ENCODE measurements at places on chromosomes 6 and 20.

DNA sequence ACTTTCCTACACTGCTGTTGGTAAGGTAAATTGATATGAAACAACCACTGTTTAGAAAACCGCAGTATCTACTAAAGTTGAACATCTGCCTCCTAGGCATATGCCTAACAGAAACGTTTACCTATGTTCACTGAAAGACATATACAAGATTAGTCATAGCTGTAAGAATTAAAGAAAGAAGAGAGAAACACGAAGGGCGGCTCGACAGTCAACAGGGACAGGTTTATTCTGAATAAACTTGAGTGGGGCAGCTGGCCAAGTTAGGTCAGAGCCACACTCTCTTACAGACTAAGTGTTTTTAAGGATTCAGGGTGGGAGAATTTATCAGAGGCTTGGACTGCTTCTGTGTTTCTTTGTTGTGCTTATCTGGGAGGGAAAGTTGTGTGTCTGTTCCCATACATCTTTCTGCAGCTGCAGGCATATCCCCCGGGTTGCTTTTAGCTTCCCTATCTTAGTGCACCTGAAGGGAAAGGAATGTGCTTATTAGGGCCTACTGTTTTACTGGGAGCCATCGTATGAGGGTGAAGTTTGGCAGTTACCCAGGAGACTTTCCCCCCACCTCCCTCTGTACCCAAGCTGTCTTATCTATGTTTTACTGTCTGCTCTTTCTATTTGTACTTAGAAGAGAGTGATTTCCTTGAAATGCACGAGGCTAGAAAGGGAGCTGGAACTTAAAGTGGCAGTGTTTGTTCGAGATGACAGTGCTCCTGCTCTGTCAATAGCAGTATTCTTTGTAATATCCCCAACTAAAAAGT is 20.4 kb downstream of the PROCR start:
- DNase-seq, result no peak

GRCh38 chr6:43869079-43869710 is 99.2 kb downstream of the VEGFA start:
- DNase-seq, result no peak

GRCh38 chr6:11621119-11621518 is 83.6 kb downstream of the TMEM170B start:
- DNase-seq, result peak; percentile 29

GRCh38 chr6:168169624-168170023 is 90.6 kb upstream of the FRMD1 start:
- no peak for DNase-seq

DNA sequence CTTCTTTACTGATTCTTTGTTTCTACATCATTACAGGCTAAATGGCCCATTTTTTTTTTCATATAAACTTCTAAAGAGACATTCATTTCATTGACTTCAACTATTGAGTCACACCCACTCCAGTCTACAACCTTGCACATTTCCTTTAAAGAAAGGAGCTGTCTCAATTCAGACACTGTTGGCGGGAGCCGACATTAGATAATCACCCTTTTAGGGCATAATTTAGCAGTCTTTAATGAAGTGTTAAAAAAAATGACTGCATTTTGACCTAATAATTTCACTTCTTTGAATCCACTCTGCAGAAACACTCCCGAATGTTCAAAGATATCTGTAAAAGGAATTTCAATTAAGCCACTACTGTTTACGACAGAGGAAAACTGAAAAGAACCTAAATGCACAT is 1.5 kb downstream of the EPM2A start:
- DNase-seq, result no peak

GRCh38 chr6:16132909-16133308 is 4.0 kb downstream of the MYLIP start:
- no peak for DNase-seq

- no peak for DNase-seq
Measured at GRCh38 chr6:107641500-107641941, 151.6 kb downstream of the SOBP start.

DNA sequence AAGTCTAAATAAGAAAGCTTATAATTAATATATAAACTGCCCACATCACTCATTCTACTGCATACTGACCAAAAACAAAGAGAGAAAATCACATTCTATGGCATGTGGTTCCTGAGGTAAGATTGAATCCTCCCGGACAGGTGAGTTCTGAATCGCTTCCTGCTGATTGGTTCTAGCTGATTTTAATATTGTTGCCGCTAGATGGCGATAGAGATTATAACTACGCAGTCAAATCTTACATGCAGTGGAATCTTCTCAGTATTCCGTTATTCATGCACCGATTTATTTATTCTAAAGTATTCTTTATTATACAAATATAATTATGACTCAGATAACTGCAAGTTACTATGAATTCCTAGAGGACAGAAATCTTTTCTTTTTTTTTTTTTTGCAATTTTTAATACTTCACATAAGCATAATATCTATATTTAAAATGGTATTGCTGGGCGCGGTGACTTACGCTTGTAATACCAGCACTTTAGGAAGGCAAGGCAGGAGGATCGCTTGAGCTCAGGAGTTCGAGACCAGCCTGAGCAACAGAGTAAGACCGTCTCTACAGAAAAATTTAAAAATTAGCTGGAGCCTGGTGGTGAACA is 24.2 kb upstream of the TMX4 start:
- peak; percentile 69 for DNase-seq

DNA sequence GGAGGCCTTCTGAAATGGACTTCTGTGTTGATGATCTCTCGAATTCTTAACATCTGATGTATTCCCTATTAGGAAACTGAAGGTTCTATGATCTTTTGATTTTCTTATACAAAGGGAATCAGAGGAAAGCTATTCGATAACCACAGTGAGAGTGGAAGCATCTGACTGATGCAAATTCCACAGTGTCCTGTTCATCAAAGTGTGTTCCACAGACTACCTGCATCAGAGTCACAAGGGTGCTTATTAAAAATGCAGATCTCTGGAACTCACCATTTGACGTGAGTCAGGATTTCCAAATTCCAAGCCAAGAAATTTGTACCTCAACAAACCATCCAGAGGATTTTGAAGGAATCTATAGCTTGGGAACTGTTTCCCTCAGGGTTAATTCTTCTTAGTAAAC is 4.4 kb upstream of the MEP1A start:
- no peak for DNase-seq
